ENCODE measurements at places on chromosomes 6 and 20. TPM values are rescaled to one million over a fixed set of nuclear protein-coding genes. Genes with fewer than 3 reads are reported as not detected.

Gene PIGU
- total RNA-seq = 21.3 TPM

Gene GRIK2
- total RNA-seq = not detected

Gene CST7
- 74.9 TPM for total RNA-seq

Gene TGM2
- total RNA-seq = 0.16 TPM

Gene SEL1L2
- not detected for total RNA-seq

- DNase-seq = no peak
Observed at GRCh38 chr6:13935190-13935880, 10.6 kb downstream of the RNF182 start.

GRCh38 chr6:33766921-33767907, 20.5 kb upstream of the IP6K3 start:
- DNase-seq = no peak

DNA sequence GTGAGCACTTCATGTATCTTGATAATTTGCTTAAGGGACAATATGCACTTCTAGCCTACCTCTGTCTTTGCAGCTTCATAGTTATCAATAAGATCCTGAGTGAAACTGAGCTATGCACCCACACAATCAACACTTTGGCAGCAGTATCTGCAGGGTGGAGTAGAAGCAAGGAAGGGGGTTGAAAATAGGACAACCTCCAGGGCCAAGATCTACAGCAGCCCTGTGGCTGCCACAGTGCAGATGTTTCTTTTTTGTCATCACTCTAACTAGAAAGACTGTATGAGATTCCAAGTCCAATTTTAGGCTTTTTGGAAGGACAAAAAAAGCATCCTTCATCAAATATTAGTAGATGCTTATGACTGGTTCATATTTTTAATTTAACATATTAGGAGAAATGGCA, 336.1 kb upstream of the CITED2 start:
- no peak for DNase-seq

All from naive thymus-derived CD4-positive, alpha-beta T cell (primary cell).